ENCODE measurements at places on chromosomes 3 and 15.

DNA sequence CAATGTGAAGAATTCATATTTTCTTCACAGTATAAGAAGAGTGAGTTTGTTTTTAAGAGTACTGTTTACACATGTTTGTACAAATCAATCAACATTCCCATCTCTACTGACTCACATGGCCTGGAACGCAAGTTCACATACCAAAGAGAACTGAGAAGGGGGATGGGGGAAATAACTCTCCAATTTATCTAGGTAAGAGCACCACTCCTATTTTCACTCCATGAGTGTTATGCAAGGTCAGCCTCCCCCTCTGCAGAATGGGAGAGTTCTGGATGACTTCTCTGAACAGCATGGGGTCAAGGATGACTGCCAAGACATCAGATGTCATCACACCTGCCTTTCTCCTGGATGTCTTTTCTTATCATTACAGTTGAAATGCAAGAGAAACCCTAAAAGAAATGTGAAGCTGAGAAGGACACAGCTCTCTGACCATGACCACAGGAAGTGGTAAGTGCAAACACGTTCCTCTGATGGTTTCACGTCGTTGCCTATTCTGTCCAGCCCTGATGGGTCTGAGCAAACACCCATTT lies 95.2 kb downstream of the SEMA6D start:
- DNase-seq, result no peak

DNA sequence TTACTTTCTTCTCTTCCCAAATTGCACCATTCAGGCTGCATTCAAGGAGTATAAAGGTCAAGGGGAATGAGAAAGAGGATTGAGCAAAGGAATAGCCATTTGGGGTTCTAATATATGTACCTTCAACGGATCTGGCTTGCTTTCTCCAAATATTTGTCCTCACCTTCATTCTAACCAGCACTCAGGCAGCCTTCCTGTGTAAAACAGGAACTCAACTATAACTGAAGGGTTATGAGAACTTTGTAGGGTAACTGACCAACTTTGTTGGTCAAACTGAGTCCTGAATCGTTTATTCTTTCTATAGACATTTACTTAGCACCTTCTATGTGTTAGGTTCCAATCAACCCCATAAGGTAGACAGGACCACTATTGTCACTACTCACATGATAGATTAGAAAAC lies 5.1 kb upstream of the CPOX start:
- no peak for DNase-seq

DNA sequence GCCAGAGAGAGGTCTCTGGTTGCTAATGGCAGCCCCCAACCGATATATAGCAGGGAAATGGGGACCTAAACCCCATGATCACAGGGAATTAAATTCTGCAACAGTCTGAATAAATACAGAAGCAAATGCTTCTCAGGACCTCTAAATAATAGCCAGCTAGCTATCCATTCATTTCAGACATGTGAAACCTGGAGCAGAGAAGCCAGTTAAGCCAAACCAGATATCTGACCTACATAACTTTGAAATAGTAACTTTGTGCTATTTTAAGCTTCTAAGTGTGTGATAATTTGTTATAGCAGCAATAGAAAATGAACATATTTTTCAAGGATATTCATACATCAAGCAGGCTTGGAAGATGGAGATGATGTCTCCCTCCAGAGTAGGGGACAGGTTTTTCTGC lies 1062.9 kb upstream of the CADM2 start:
- DNase-seq, result no peak

- DNase-seq, result no peak
Observed at GRCh38 chr15:37084602-37085001, 15.7 kb downstream of the MEIS2 start.

DNA sequence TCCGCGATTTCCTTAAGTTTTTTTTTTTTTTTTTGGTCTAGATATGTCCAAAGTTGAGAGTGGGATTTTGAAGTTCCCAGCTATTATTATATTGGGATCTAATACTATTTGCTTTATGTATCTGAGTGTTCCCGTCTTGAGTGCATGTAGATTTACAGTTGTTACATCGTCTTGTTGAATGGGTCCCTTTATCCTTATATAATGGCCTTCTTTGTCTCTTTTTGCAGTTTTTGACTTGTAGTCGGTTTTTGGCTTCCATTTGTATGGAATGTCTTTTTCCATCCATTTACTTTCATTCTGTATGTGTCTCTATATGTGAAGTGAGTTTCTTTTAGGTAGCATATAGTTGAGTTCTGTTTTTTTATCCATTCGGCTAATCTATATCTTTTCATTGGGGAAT lies 35.6 kb downstream of the CRYBG3 start:
- DNase-seq, result no peak

Measured in stimulated activated CD4-positive, alpha-beta T cell treated with anti-CD3 and anti-CD28 coated beads, Interleukin-4, amount 100 ng/mL, for 24 hours (primary cell).